ENCODE measurements at places on chromosomes 13 and 19.

DNA sequence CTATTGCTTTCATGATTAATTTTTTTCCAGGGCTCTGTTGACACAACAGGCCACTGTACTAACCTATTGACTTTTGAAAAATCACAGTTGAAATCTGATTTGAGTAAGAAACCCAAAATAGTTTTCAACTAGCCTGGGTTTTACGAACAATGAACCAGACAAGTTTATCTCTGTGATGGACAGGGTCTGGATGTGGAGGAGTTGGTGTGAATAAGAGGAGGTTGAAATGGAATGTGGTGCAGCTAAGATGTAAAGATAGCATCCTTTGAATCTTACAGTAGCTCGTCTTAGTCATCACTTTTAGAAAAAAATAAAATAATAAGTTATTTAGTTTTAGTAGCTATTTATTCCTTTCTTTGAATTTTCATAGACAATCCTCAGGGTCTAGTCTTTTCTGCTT, 8.3 kb upstream of the OXGR1 start:
- no peak for DNase-seq

DNA sequence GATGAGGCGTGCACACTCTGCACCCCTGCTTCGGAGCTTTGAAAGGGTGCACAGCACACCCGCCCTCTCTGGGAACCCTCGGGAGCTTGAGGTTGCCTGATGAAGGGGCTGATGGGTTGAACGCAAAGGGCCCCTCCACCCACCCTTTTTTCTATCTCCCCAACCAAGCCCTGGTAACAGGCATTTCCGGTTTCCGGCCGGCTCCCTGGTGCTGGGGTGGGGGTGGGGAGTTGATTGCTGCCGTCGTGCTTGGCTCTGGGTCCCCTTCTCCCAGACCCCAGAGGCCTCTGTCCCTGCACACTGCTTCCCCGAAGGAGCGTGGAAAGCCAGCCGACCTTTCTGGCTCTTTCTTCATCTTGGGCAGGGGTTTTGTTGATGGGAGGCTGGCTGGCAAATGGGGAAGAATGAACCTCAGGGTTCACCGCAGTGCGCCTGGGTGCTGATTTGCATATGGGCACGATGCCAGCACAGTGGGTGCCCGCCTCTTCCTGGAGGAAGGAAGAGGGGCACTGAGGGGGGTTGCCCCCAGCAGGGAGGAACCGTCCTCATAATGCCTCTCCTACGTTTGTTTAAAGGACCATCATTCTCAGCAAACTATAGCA, 29.1 kb downstream of the VAV1 start:
- peak; percentile 69 for DNase-seq

DNA sequence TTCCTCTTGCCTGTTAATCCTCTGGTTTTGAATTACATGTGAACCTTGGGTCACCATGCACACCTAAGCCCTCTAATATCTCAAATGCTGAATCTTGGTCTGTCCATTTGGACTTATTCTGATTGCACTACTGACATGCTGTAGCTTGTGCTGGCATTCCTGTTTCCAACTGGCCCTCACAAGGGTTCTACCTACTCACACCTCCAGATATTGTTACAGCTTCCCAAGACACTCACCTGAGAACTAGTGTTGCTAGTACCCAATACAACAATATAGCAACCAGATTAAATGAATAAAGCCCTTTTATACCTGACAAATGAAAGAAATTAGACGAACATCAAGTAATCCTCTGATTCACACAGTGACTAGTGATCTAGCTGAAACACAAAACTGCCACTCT, 16.6 kb downstream of the TEX30 start:
- DNase-seq, result no peak

- DNase-seq, result no peak
These were observed 316.0 kb upstream of the MIR17HG start for GRCh38 chr13:91031508-91031907.

DNA sequence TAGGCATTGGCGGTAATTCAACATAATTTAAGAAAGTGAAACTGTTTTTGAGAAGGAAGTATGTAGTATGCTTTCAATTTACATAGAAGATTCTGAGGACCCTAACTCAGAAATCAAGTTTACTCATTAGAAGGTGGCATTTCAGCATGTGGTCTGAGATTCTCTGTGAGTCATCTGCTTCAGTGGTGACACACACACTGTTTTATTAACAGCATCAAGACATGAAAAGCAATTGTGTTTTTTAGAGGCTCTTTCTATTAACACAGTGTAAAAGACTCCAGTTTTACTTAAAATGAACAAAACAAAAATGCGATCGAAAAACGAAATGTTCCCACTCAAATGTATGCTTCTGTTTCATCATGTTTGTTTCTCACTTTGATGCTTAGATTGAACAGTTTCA, 802.1 kb upstream of the SLITRK6 start:
- no peak for DNase-seq

- DNase-seq, result no peak
These were observed 56.4 kb downstream of the GGACT start for GRCh38 chr13:100532090-100532766.

DNA sequence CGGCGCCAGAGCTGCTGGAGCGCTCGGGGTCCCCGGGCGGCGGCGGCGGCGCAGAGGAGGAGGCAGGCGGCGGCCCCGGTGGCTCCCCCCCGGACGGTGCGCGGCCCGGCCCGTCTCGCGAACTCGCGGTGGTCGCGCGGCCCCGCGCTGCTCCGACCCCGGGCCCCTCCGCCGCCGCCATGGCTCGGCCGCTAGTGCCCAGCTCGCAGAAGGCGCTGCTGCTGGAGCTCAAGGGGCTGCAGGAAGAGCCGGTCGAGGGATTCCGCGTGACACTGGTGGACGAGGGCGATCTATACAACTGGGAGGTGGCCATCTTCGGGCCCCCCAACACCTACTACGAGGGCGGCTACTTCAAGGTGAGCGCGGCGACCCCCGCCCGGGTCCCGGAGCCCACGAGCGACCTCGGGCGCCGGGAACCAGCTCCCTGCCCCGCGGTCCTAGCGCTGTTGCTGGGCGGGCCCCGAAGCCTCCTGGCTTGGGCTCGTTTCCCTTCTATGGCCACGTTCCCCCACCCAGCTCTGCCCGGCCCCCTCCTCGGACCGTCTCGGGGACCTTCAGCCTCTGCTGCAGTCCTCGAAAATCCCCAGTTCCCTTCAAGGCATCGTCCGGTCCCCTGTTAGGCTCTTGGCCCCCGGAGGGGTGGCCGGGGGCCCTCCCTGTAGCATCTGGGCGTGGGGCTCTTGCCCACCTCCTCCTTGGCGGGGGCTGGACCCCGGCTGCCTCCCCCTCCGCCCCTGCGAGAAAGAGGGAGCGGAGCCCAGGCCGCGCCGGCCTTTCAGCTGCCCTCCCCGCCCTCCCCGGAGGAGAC, at the start of gene CDC34:
Gene CDC34 (plus strand): TSS at position 8 of the 808 bp plus-strand sequence. CDS start 172 bp downstream, at position 180.
- DNase-seq, result no peak

- no peak for DNase-seq
These were observed 252.6 kb downstream of the SLITRK5 start for GRCh38 chr13:87923753-87924152.

- DNase-seq, result no peak
These were observed 7.2 kb downstream of the KMT5C start for GRCh38 chr19:55346725-55347441.

DNA sequence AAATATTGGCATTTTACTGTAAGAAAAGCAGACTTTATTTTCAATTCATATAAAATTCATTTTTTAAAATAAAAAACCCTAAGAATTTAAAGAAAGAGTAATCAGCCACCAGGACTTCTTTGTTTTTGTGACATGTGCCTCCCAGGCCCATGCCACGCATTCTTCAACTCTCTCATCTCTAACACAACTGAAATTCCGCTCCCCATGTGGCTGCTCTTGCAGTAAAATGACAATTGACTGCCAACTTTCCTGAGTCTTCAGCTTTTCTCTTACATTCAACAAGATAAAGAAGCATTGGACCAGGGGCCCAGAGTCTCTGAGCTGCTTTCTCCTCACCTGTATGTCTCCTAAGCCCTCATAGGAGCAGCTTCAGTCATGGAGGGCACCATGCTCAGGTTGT, 372.1 kb downstream of the UQCRFS1 start:
- no peak for DNase-seq

DNA sequence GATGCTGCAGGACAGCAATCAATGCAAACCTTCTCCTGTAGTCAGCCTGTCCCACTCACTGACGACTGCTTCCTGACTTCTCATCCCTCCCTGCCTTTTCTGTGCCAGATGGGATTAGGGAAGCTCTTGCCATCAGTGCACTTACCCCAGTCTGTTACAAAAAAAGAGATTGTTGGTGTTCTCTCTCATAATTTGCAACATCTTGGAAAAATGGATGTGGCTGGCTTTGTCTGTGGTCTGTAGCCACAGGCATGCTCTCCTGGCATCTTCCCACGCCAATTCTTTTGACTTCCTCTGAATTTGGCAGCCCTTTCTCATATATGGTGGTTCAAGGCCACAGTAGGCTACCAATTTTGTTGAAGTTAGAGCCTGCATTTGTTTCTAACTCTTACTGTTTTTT, 11.6 kb upstream of the HTR2A start:
- no peak for DNase-seq

- no peak for DNase-seq
These were observed 42.3 kb downstream of the POLR1D start for GRCh38 chr13:27663947-27664346.

GRCh38 chr19:16386619-16387240, 62.1 kb downstream of the KLF2 start:
- peak; percentile 65 for DNase-seq

DNA sequence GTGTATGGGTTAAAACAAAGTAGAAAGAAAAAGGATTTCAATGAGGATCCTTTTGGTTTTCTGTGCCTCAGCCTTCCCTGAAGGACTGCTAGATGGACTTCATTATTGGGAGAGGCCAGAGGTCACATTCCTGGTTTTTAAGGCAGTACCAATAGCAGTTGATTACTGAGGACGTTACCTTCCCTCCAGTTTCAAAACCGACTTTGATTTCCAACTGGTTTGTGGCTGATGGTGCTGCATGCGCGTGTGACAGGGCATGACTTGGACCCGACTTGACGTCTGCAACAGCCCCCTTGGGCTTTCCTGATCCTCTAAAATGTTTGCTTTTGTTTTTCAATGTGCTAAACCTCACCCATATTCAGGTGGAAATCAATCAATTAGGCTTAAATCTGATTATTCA, 314.3 kb upstream of the ARGLU1 start:
- DNase-seq, result no peak

DNA sequence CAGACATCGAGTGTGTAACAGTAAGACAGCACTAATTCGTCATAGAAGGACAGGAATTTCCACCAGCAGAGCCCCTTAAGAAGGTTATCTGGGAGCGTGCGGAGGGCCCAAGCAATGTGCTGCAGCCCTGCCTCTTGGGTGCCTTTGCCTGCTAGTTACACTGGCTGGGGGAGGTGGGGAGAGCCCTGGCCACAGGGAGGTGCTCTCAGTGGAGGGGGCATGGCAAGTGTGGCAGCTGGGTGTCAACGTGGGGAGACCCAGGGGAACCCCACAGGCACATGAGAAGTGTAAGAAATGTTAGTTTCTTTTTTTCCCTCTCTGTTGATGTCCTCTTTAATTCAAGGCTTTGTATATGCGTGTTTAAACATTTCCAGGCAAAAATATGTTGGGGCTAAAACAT, 50.9 kb upstream of the TMTC4 start:
- no peak for DNase-seq

- no peak for DNase-seq
These were observed 95.1 kb downstream of the C13orf42 start for GRCh38 chr13:51015973-51016372.

- peak; percentile 82 for DNase-seq
These were observed 9.4 kb downstream of the ABHD17A start for GRCh38 chr19:1875646-1876495.

DNA sequence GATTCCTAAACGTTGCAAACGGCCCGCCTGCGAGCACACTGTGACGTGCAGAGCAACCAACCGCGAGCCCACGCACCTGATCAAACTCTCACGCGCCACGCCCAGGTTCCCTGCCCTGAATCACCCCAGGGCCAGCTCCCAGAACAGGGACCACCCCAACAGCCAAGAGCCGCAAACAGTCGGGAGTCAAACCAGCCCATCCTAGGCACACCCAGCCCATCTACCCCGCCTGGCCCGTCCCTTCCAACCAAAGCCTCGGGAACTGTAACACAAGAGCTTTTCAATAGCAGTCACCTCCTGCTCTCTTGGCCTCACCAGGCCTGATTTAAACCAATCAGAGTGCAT, 8.9 kb downstream of the PIP5K1C start:
- no peak for DNase-seq

- DNase-seq, result no peak
These were observed 67.0 kb upstream of the SLC15A1 start for GRCh38 chr13:98819382-98820010.

DNA sequence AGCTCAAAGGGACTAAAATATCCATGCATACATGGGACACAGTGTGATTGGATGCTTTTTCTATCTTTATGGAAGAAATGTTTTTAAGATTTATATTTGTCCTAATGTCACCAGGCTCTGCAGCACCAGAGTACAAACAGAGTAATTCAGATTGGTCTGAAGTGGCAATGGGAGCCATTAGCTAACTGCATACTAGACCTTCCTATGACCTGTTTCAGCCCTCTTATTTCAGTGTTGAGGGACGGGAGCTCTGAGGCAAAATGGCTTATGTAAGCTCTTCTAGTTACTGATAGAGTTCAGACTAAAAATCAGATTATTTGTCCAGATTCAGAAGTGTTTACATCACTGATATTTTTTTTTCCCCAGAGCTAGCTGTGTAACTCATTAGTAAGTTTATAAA, 4.9 kb downstream of the SLAIN1 start:
- no peak for DNase-seq

DNA sequence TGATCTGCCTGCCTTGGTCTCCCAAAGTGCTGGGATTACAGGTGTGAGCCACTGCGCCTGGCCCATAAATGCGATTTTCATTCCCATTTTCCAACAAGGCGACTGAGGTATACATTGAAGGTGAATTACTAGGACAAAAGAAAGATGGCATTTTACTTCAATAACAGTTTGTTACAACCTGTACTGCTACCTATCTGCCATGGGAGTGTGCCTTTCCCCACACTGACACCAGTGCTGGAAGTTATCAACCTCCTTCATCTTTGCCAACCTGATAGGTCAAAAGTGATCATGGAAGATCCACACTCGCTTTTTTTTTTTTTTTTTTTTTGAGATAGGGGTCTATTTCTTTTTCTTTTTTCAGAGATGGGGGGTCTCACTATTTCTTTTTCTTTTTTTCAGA, 11.0 kb downstream of the CRX start:
- no peak for DNase-seq

- DNase-seq, result no peak
These were observed 29.0 kb upstream of the FFAR2 start for GRCh38 chr19:35419046-35419445.

DNA sequence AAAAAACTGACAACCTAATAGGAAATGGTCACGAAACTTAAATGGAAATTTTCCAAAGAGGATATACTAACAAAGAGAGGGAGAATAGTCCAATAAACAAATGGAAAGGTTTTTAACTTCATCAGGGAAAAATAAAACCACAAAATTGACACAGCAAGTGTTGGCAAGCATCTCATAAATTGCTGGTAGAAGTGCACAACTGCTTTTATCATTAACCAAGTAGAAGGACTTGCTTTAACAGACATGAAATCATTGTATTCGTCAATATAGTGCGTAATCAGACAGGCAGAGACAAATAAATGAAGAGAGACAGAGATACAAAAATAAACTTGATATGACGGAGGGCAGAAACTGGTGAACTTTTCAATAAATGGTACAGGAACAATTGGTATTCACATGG, 7.4 kb downstream of the TGDS start:
- DNase-seq, result no peak

- DNase-seq, result no peak
These were observed 5.3 kb downstream of the USP12 start for GRCh38 chr13:27166313-27166712.

GRCh38 chr13:43058318-43058674, 34.9 kb downstream of the DNAJC15 start:
- peak; percentile 12 for DNase-seq

Measured in activated CD4-positive, alpha-beta T cell treated with anti-CD3 and anti-CD28 coated beads, Interleukin-2, amount 50 U/mL, for 1 hour (primary cell).